ENCODE measurements at places on chromosomes 11 and 22. TPM values are rescaled to one million over a fixed set of nuclear protein-coding genes. Genes with fewer than 3 reads are reported as not detected.

The KIRREL3 gene
- total RNA-seq: 0.36 TPM

The BIK gene
- total RNA-seq: 0.18 TPM

DNA sequence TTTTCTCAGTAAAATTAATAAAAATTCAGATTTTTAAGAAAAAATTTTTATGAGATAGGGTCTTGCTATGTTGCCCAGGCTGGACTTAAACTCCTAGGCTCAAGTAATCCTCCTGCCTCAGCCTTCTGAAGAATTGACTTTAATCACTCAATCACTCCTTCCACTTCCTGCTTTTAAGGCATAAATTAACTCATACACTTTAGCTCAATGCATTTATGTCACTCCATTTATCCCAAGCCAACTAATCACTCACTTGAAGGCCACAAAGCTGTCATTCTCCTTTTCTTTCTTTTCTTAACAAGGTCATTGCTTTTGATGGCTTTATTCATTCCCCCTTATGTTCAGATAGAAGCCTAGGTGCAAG, 877 bp downstream of the ALG9 start:
- DNase-seq: no peak

DNA sequence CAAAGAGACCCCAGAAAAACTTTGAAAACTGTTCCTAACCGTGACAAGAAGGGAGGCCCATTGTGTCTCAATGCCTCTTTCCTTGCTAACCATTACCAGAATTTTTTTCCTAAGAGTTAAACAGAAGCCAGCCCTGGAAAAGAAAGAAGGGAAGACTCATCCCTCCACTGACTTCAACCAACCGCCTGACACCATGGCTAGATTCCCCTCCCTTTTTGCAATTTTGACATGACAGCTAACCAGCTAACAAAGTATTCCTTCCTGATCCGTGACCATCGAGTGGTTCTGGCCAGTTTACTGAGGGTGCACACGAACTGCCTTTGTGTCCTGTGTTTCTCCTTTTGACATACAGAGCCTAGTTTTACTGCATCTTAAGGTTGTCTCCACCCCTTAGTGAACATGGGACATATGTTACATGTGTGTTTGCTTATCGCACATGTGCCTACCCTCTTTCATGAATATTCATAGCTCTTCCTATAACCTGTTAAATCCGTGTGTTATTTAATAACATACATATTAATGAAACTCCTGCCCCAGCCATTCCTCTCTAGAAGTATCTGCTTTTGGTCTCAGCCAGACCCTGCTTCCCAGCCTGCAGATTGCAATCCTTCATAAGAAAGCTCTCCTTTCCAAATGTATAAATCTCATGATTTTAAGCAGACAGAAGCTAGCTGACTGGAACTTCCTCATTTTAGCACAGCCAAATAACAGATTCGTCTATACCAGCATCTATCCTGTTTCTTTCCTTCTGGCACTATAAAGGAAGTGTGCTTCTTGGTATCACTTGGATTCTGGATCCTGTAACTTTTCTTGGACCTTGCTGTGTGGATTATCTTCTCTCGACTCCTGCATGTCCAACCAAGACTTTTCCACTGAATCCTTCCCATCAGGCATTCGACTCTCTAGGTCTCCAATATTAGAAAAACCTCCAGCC, 37.8 kb downstream of the RASSF10 start:
- no peak for DNase-seq

DNA sequence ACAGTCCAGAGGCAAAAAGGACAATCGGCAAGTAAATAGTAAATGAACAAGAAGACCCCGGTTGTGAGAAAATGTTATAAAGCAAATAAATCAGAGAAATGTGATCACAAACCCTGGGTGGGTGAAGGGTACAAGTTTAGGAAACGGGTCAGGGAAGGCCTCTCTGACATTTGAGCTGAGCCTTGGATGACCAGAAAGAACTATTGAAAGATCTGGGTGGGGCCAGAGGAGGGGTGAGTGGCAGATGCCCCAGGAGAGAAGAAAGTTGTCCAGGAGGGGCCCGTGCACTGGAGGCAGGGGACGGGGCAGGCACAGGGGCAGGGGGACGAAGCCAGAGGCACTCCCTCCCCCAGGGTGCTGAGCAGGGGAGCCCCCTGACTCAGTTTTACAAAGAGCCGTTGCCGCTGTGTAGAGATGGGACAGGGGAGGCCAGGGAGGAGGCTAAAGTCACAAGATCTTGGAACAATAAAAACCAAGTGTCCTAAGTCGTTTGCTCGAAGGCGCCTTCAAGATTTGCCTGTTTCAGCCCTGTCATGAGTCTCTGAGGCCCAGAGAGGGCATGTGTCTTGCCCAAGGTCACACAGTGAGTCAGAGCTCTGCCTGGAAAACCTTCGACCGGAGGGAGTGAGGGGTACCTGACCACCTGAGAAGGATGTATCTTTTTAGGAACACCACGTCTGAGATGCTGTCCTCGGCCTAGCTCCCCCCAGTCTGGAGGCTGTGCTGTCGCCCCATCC, 10.8 kb upstream of the PDGFB start:
- DNase-seq: no peak

DNA sequence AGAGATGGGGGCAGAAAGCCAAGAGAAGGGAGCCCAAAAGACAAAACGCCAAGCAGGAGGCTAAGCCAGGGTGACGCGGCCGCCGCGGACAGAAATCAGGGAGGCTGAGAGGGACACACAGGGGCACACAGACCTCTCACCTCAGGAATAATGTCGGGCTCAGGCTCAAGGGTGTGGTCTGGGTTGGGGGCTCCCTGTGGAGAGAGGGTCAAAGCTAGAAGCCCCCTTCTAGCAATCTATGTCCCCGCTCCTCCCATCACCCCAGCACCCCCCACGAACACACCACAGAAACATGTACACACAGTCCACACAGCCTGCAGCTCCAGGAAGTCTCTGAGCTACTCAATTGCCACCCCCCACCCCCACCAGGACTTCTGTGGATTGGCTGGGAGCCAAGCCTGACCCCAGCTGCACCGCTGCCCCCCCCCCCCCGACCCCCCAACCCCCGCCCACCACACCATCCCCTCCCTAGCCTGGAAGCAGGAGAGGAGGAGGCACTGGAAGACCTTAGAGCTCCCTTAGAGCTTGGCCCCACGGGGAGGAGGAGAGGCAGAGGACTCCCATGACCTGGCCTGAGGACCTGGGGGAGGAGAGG, 6.9 kb downstream of the BCL9L start:
- no peak for DNase-seq

DNA sequence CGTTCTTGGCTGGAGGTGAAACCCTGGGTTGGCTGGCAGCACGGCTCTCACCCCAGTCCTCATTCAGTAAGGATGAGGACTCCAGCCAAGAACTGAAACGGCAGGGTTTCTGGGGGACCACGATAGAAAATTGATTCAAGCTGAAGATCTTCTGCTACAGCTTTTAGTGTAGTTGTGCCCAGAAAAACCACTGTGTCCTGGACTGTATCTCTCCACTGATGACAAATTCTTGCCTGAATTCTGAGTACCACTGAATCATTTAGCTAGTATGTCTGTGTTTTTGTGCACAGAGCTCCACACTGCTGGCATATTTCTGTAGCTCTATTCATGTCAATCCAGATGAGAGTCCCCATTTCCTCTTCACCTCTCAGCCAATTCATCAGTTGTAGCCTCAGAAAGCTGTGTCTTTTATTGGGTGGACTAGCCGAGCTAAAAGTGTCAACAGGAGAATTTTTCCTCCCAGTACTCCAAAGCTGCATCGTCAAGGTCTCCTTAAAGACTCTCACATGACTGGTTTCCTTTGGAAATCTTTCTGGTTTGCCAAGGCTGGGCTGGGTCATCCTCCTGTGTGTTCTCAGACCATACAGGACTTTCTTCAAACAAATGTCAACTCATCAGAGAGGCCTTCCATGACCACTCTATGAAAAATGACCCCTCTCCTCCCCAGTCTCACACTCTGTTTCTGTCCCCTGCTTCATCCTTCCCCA, 144.6 kb downstream of the LDLRAD3 start:
- no peak for DNase-seq

- no peak for DNase-seq
Observed at GRCh38 chr11:12800871-12801270, 126.7 kb downstream of the TEAD1 start.

DNA sequence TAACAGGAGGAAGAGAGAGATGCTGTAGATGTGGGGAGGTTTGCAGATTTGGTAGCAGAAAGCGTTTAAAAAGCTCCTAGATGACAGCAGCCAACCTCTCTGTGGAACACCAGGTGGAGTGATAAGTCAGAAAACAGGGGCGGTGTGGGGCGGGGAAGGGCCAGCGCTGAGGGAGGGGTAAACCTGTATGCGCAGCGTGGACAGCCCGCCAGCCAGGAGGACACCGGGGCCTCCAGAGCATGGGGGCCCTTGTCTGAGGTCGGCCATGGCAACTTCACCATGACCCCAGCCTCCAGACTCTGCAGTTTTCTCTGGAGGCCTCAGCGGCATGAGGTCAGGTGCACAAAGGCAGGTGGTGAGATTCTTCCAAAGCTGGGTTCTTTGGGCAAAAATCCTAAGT, 423.7 kb downstream of the BRD1 start:
- DNase-seq: no peak

The SLC36A4 gene
- total RNA-seq: 30.3 TPM

GRCh38 chr22:46681010-46681409, 57.0 kb downstream of the CERK start:
- DNase-seq: no peak

The MAPK11 gene
- 77.7 TPM for total RNA-seq

The DNAJB7 gene
- not detected for total RNA-seq

The RNF121 gene
- 69.6 TPM for total RNA-seq

The OR52N4 gene
- total RNA-seq: not detected

The KLHDC7B gene
- total RNA-seq: 1.8 TPM

DNA sequence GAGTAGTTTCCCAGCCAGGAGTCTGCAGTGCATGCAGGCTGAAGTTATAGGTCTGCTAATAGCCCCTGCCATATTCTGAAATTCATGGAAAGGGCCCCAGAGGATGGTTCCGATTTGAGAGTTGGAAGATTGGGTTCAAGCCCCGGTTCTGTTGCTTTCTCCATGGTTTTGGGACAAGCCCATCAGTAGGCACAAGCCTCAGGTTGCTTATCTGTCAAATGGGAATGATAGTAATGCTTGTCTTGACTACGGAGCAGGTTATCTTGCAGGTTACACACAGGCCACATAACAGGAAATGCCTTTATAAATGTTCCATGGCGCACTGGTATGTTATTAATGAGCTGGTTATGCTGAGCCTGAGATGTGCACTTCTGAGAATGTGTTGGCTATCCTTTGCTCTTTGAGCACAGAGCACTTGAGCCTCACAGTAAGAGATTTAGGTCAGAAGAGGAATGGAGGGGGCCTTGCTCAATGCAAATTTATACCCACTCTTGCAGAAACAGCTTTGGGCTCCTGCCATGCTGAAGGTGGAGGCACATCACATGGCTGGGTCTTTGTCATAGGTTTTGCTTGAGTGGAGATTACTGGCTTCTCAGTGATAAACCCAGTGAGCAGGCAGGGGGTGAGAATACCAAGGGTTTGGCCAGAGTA, 47.1 kb downstream of the ZNRF3 start:
- DNase-seq: no peak

The ELMOD1 gene
- total RNA-seq: 2.1 TPM

DNA sequence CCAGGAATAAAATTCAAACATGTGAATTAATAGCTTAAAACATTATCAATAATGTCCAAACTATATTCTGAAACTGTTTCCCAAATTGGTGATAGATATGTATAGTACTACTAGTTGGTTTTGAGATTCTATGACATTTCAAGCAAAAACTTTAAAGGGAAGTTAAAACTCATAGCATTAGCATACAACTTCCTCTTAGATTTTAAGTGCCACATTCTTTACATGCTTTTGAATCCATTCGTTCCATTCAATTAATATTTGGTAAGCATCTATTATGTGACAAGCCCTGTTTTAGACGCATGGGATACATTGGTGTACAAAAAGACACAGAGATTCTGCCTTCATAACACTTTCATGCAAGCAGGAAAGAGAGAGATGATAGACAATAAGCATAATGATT, 8.9 kb downstream of the PATL1 start:
- DNase-seq: no peak

The GAL3ST3 gene
- total RNA-seq: not detected

DNA sequence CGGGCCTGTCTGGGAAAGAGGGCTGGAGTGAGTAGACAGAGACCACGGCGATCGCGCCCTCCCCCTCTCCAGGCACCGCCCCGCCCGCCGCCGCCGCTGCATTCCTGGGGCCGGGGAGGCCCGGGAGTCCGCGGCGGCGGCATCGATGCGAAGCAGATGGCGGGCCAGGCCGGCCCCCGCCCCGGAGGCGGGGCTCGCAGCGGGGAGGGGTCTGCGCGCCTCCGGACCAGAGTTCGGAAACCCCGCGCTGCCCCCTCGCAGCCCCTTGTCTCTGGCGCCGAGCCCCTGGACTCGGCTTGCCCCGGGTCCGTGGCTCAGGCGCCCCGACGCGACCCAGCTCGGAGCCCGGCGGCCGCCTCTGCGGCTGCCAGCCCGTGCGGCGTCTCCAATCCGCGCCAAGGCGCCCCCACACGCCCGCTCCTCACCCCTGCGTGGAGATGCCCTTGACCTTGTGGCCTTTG, 1.3 kb downstream of the SCARF2 start:
- DNase-seq: no peak

DNA sequence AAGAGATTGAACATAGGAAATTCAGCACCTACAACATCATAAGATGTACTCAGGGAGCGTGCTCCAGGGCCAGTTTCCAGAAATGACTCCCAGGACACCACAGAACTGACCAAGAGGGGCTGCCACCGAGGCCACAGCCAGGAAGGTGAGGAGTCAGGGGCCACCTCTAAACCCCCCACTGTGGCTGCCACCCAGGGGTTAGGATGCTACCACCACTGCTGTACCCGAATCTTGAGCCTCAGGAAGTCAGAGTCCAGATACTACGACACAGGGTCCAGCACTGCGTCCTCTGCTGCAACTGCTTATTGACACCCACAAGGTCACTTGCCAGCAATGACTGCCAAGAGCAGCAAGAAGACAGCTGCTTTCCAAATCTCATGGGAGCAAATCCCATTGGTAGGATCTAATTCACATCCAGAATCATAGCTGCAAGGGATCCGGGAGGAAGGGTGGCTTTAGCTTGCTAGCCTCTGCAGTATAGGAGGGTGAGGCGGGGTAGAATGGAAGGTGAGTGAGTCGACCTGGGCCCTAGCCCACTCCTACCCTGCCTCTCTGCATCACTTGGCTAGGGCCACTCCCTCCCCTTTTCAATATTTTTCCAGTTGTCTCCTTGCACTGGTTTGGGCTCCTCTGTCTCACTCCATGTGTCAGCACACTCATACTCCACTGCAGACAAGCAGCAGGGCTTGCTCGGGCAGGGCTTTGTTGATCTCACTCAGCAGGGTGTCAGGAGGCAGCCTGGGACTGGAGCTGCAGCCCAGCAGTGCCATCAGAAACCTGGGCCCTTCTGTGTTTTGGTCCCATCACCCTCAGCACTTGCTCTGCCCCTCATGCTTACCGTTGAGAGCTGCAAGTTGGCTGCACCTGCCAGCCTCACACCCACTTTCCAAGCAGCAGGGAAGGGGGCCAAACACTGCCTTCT, 18.1 kb upstream of the CYTH4 start:
- DNase-seq: no peak
